ENCODE measurements at places on chromosomes 3 and 15.

DNA sequence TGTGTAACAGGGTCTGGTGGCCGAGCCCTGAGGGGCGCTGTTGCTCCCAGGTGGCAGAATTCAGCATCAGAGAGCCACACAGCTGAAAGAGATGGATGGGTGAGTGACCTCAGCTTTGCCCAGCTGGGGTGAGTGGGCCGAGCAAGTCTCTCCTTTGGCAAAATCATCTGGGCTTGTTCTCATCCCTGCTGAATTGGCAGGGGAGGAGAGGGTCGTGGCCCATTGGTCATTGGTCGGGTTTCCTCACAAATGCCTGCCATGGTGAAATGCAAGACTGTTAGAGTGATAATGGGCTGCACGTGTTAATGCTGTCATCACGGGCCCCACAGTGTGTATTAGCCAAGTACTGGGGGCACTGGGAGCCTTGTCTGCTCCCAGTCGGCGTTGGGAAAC lies 15.9 kb downstream of the ABHD2 start:
- DNase-seq, result no peak

DNA sequence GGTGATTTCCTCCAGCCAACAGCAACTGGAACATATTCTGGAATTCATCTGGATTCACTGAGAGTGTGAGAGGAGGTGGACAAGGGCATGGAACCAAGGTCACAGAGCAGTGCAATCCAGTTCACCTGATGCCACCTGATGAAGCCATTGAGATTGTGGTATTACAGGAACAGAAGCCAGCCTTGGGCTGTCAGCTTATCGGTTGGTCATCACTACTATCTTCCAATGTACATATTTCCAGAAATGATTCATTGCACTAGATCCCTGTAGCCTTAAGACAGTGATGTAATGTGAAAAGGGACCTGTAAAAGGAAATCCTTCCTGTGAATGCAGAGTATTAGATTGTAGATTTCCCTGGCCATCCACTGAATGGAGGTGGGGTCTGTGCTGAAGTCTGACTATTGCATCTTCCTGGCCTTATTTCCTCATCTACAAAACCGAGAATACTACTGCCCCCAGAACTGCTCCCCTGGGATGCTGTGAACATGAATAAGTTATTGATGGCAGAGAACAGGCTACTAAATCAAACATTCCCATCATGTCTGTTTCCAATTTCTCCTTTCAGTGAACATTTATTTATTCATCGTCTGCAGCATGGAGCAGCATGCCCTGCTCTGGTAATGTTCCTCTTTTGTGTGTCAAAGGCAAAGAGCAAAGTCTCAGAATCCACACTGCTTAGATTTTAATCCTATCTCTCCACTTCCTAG lies 47.4 kb upstream of the TPM1 start:
- DNase-seq, result peak; percentile 12

DNA sequence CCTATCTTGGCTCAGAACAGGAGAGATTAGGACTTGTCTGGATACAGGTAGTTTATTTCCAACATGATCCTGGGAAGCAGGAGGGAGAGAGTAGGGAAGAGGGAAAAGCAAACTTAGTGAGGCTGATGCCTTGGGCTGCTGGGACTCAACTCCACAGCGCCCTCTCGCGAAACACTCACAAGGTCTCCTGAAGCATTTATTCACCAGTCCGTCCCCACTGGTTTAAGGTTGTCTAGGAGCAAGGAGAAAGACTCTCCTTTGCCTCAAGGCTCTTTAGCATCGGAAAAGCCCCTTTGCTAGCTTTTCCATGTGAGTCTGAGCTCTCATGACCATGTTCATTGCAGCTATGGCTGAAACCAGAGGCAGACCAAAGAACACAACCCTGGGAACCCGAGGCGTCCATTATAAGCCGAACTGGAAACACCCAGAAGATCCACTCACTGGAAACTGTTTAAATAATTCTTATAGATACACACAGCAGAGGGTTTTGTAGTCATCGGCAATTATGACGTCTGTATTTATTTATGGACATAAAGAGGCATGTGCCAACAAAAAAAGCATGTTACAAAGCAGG lies 244.5 kb downstream of the CD47 start:
- no peak for DNase-seq

GRCh38 chr3:33447958-33448357 lies 7.8 kb upstream of the UBP1 start:
- DNase-seq, result no peak

Measured in T1000 (cell line).